ENCODE measurements at places on chromosomes 12 and 14.

DNA sequence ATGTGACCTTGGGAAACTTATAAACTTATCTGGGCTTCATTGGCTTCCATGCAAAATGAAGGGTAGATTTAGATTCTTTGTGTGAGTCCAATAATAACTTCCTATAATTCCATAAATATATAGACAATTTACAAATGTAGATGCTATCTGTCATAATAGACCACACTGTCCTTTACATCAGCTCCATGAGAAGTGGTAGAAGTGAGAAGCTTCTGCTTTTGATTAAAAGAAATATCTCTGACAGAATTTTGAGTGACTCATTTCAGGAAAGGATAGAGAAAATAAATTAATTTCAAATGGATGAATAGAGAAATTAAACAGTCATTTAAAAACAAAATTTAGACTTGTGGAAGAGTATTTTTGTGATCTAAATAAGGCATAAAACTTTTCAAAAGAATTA is 329.7 kb upstream of the ATP2B1 start:
- no peak for DNase-seq

GRCh38 chr14:104393898-104394381 is 185.6 kb upstream of the C14orf180 start:
- DNase-seq = no peak

GRCh38 chr12:4685317-4685716 is 34.9 kb upstream of the GALNT8 start:
- no peak for DNase-seq

GRCh38 chr12:132326646-132327045 is 2.7 kb downstream of the GALNT9 start:
- DNase-seq = no peak

GRCh38 chr12:6540181-6540877 is 6.0 kb downstream of the GAPDH start:
- peak; percentile 88 for DNase-seq

DNA sequence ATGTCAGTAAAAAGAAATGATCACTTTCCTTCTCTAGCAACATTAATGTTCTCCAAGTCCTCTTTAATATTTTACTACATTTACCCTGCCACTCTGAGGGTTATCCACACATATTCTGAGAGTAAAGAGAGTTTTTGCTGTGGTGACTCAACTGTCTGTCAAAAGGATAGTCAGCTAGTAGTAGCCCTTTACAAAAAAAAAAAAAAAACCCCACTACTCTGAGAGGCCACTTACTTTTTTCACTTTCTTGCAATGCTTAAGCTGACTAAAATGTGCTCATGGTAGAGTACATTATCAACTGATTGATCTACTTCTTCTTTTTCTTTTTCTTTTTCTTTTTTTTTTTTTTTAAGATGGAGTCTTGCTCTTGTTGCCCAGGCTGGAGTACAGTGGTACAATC is 27.6 kb upstream of the PPM1A start:
- no peak for DNase-seq

- no peak for DNase-seq
Measured at GRCh38 chr14:69695322-69696203, 71.4 kb upstream of the SRSF5 start.

GRCh38 chr12:23560611-23561010 is 388.9 kb downstream of the SOX5 start:
- DNase-seq = no peak

- DNase-seq = no peak
Measured at GRCh38 chr12:69338120-69338859, 9.9 kb upstream of the LYZ start.

DNA sequence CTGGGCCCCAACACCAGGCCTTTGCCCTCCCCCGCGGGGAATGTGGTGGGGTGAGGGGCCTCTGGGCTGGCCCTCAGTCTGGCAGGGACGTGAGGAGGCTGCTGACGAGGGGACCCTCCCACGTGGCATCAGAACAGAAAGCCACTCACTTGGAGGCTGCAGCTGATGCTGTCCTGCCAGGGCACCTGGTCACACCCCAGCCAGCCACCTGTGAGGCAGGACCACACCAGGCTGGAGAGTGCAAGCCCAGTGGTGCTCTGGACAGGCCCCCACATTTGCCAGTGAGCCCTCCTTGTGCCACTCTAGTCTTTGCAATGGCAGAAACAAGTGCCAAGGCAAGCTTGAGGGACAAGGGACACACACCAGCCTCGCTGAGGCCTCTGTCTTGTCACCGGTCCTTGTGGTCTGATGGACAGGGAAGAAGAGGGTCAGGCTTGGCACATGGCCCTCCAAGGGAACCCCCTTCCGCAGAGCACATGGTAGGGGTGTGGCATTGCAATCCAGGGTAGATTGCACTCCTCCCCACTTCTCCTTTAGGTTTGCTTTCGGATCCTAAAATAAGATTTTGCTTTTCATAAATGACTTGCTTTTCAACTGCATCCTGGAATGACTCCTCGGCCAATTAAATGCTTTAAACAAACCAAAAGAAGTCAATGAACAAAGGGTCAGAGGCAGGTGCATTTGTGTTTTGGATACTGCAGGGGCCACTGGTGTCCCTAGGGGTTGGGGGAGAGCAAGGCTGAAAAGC is 53.7 kb downstream of the CCDC88C start:
- DNase-seq = no peak

- peak; percentile 22 for DNase-seq
Measured at GRCh38 chr12:52350021-52350620, 17.2 kb downstream of the KRT85 start.

DNA sequence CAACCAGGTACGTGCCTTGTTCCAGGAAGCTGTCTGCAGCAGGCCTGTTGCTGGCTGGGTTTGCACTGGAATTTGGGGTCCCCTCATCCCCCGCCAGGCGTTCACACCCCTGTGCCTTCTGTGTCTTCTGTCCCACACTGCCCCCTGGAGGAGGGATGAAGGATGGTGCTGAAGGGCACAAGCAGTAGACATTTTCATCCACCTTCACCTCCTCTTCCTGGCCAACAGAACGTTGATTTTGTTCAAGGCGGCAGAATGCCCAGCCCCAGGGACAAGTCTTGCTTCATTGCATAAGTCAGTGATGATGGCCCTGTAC is 122.1 kb downstream of the CALM1 start:
- no peak for DNase-seq

DNA sequence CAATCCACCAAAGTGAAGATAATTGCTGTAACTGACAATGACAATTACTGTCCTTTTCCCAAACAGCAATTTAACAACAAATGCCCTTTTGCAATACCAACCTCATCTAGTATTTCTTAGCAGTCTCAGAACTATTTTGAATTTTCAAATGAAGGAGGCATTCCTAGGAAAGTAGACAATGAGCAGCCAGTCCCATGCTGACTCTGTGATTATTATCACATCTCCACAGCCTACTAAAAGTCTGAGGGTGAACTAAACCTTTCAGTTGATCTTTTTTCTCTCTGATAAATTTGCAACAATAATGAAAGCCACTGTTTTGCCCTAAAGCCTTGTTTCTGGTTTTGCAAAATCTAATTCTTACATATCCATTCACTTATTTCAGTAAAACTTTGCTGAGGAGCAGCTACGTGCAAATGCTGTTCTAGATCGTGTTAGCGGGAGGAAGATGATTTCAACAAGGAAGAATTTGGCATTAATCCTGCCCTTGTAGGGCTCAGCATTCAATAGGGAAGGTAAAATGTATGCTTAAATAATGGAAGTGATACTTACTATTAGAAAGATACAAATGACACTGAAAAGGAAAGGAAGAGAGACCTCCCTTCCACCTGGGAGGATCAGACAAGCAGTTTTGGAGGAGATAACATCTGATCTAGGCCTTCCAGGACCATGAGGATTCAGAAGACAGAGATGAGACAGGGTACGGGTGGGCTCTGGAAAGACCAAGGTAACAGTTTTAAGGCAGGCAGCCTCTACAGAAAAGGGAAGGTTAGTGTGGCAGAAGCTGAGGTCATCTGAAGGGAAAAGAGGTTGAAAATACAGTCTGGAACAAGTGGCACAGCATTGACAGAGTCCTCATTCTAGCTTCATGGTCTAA is 47.4 kb downstream of the SLC38A1 start:
- no peak for DNase-seq

DNA sequence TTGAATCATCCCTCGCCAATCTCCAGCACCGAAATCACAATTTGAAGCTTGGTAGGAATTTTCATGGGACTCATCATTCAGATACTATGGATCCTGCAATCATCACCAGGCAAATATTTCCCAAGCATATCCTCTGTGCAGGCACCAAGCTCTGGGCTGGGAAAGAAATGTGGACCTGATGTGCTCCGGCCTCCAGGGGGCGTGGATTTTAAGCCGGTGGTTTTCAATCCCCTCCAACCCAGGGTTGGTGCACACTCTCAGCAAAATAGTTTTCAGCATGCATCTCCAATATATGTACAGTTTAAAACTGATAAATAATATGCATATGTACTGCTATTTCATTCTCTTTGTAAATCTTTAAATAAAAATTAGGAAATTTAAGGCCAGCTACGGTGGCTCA is 98.9 kb downstream of the RBM19 start:
- DNase-seq = no peak

GRCh38 chr12:590206-590750 is 73.0 kb downstream of the NINJ2 start:
- DNase-seq = no peak

DNA sequence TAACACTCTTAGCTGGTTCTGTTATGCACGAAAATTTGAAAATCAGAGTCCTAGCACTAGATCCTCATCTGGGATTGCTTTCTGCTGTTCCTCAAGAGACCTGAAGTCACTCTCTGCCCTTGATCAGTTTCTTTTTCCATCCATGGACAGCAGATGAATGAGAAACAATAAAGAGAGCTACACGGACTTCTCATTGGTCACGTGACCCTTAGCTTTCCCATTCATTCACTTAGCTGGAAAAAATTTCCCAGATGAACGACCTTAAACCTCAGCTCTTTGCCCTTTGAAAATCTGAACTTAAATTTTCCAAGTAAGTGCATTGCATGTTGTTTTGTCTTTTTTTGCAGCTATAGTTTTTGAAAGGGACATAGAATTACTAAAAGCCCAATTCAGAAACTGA is 27.2 kb upstream of the RGS6 start:
- no peak for DNase-seq

- DNase-seq = no peak
Measured at GRCh38 chr12:75196865-75197264, 12.8 kb downstream of the KCNC2 start.

- no peak for DNase-seq
Measured at GRCh38 chr12:81162391-81163136, 84.7 kb downstream of the ACSS3 start.

GRCh38 chr14:61753631-61754030 is 8.6 kb upstream of the SNAPC1 start:
- no peak for DNase-seq

DNA sequence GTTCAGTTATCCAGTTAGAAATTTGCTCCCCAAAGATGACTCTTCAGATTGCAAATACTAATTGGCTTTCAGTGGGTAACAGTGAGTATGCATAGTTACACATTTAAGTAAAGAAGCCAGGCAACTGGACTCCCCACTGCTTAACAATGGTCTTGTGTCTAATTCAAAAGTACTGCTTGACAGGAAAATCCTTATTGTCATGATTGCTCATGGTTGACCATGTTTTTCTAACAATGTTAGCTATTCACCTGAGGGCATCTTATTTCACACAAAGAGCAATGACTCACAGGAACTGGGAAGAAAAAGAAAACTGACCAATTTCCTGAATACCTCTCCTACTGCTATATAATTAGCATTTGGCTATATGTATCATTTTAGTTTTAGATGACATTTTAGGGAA is 33.7 kb upstream of the ALG10B start:
- no peak for DNase-seq

- no peak for DNase-seq
Measured at GRCh38 chr12:13790317-13790716, 191.1 kb downstream of the GRIN2B start.

GRCh38 chr12:126891789-126892188 is 1375.2 kb upstream of the TMEM132C start:
- no peak for DNase-seq

GRCh38 chr12:4153343-4153892 is 120.1 kb upstream of the CCND2 start:
- DNase-seq = no peak

- DNase-seq = no peak
Measured at GRCh38 chr14:81273521-81273920, 52.8 kb upstream of the GTF2A1 start.

- DNase-seq = no peak
Measured at GRCh38 chr12:6982532-6982931, 11.8 kb downstream of the EMG1 start.

DNA sequence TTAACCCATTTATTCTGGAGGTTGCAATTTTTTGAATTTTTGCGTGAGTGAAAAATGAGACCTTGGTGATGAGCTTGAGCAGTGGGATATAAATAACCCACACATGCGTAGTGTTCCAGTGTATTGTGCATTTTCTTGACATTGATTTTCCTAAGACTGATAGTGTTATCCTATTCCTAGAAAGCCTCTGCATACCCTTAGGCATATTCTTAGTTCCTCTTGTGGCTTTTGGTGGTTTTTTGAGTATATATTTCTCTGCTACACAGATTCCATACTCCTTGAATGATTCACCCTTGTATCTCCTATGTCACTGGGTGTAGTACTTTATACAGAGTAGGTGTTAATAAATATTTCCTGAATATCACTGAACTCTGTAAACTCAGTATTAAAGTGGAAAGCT is 363.4 kb upstream of the PDE3A start:
- no peak for DNase-seq

GRCh38 chr14:42149609-42150261 is 543.1 kb downstream of the LRFN5 start:
- DNase-seq = no peak

GRCh38 chr14:51605575-51605974 is 46.1 kb upstream of the FRMD6 start:
- no peak for DNase-seq

DNA sequence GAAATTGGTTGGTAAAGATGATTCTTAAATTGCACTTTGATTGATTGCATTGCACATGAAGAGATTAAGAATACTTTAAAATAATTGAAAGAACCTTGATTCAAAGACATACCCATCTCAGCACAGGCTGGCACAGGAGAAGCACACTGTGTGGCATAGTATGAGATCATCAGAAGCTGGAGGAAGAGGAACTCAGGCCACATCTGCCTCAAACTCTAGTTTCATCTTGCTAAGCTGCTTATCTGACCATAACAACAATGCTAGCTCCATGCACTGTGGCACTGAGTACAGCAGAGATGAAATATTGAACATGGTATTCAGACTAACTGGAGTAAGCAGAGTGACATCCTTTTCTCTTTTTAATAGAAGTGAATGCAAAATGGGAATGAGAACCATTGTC is 99.1 kb downstream of the TBC1D30 start:
- DNase-seq = no peak

DNA sequence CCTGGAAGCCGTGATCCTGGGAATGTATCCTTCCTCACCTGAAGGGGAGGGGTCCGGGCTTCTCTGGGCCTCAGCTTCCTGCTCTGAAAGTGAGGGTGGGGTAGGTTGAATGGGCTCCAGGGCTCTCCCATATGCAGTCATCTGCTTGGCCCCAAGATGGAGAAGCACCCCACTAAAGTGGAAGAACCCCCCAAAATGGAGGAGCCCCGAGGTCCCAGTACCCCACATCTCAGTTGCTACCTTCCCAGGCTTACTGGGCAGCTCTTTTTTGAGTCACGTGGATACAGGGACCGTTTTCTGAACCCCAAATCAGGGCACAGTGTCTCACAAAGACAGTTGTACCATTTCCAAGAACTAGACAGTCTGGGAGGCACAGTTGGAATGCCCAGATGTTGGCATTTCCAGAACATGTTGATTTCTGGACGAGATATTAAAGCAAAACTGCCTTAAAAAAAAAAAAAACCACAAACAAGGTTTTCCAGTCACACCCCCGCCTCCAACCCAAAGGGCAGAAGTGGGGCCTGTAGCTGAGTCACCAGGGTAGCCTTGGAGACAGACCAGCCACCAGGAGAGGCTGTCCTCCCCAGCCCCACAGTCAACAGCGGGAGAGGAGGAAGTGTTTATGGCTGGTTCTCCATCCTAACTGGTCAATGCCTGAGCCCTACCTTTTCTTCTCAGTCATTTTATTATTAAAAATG is 12.1 kb downstream of the VASH1 start:
- DNase-seq = peak; percentile 50

Measured in right forelimb (tissue), 1 donor.